ENCODE measurements at places on chromosomes 12 and 14.

DNA sequence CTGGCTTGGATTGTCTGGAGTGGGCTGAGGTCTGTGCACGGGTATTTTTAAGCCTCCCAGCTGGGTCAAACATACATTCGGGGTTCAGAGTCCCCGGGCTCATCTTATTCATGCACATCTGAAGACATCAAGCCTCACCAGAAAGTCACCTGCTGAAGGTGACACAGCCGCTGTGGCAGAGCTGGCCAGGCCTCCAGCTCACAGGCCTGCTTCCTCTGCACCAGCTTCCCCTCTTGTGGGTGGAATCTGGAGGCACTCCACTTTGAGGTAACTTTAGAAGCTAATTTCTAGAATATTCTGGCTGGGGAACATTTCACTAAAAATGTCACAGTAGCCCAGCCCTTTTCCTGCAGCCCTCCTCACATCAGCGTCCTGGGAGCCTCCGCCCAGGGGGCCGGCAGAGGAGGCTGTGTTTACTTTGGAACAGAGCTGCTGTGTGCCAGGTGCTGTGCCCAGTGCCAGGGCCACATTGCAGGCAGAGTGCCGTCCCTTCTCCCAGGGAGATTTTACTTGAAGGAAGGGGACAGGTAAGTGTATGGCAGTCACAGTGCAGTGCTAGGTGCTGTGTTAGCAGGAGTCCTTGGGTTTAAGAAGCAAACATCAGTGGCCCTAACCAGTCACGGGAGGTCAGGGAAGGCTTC is 62.2 kb downstream of the TSPAN11 start:
- DNase-seq: no peak

GRCh38 chr14:102840115-102840514 is 62.9 kb downstream of the TRAF3 start:
- no peak for DNase-seq

- no peak for DNase-seq
Measured at GRCh38 chr12:25262389-25263074, 11.8 kb upstream of the KRAS start.

DNA sequence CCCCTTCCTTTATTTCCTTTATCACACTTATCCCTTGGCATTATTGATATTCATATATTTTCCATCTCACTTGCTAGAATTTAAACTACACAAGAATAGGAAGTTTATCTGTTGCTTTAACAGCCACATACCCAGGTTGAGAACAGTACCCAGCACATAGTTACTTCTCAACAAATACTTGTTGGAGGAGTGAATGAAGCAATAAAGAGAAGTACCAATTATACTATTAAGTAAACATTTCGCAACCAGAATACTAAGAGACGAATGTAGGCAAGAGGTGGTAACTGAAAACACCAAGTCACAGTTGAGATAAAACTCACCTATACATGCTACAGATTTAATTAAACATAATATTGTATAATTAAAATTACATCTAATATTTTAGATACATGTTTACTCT is 110.9 kb downstream of the FSCB start:
- no peak for DNase-seq

DNA sequence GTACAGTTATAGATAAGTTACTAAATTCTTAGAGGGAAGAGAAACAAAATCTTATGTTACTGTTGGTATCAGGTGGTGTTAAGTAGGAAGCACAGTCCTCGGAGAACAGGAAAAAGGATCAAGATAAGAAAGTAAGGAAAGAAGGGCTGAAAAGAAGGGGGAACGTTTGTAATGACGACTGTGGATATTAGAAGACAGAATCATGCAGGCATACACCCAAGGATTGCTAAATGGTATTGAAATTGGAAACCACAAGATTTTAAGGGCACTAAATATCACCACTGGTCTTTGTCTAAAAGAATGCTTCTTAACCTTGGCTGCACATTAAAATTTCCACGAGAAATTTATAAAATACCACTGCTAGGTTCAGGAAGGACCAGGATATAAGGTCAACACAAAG is 34.1 kb upstream of the ERGIC2 start:
- no peak for DNase-seq

DNA sequence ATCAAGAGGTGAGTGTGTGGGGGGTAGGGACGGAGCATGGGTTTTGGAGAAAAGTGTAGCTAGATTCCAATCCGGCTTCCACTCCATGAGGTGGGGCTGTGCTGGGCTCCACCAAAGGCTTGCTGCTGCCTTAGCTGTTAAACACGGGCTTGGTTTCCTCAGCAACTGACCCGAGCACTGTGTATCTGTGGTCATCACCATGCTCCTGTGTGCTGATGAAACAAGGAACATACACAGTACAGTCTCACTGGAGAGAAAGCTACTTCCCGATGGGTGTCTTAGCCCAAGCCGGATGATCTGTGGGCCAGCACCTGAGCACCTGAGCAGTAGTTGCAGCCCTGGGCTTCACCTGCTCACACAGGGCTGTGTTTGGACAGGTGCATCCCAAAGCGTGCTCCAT is 52.9 kb upstream of the VRK1 start:
- DNase-seq: no peak
